ENCODE measurements at places on chromosomes 16 and 17. TPM values are rescaled to one million over a fixed set of nuclear protein-coding genes. Genes with fewer than 3 reads are reported as not detected.

- peak; percentile 31 for DNase-seq
Observed at GRCh38 chr16:87836844-87837581, 32.3 kb downstream of the SLC7A5 start.

GRCh38 chr17:44086364-44087311 is 16.1 kb downstream of the G6PC3 start:
- DNase-seq, result peak; percentile 82

GRCh38 chr17:17897442-17897841 is 60.7 kb upstream of the SREBF1 start:
- no peak for DNase-seq

DNA sequence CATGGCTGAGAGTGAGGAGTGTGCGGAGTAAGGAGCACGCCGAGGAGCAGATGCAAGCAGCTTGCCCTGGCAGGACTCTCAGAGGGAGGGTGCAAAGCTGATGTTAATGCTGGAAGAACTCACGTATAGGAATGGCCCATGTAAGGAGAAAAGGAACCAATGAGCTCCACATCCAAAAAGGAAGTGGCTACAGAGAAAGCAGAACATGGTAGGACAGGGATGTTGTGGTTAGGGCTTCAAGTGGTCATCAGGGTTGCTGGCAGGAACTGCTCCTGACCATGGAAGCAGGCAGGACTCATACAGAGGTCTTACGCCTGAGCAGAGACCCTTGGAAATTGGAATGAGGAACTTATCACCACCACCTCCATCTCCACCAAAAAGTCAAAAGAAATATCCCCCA is 5.2 kb downstream of the MYO1D start:
- no peak for DNase-seq

GRCh38 chr17:69609473-69610305 is 195.2 kb downstream of the MAP2K6 start:
- DNase-seq, result peak; percentile 36

DNA sequence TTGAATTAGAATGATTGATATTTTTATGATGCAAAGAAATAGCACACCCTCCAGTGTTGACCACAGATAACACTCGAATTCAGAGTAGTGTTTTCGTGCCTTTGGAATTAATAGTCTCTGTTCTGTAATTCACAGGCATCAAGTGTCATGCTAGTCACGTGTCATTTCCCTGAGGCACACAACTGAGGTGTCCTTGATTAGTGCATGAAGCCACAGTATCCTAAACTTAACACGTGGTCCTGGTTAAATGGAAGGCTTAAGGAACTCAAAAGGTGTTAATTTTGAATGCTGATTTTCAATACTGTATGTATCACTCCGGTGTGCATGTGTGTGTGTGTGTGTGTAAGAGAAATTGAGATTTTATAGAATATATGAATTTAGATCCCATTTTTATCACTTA is 625.6 kb downstream of the TMEM114 start:
- DNase-seq, result no peak

- DNase-seq, result no peak
Observed at GRCh38 chr16:88691924-88692560, 5.7 kb upstream of the SNAI3 start.

GRCh38 chr16:57938936-57939871 is 31.7 kb downstream of the CNGB1 start:
- peak; percentile 63 for DNase-seq

GRCh38 chr16:23859713-23860269 is 24.0 kb downstream of the PRKCB start:
- DNase-seq, result no peak

GRCh38 chr17:9676084-9676483 is 30.8 kb downstream of the USP43 start:
- no peak for DNase-seq

DNA sequence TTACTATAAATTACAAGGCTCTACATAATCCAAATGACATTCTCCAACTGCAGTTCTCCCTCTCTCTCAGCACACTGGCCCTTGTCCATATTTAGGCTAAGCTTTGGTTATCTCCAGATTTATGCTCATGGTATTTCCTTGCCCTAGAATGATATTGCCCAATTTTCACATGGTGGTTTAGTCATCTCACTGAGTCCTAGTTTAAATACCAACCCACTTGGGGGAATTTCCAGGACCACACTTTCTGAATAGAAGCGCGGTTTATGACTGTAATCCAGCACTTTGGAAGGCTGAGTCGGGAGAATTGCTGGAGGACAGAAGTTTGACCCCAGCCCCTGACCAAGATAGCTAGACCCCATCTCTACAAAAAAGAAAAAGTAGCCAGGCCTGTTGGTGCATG is 280.1 kb upstream of the MON1B start:
- DNase-seq, result peak; percentile 29

DNA sequence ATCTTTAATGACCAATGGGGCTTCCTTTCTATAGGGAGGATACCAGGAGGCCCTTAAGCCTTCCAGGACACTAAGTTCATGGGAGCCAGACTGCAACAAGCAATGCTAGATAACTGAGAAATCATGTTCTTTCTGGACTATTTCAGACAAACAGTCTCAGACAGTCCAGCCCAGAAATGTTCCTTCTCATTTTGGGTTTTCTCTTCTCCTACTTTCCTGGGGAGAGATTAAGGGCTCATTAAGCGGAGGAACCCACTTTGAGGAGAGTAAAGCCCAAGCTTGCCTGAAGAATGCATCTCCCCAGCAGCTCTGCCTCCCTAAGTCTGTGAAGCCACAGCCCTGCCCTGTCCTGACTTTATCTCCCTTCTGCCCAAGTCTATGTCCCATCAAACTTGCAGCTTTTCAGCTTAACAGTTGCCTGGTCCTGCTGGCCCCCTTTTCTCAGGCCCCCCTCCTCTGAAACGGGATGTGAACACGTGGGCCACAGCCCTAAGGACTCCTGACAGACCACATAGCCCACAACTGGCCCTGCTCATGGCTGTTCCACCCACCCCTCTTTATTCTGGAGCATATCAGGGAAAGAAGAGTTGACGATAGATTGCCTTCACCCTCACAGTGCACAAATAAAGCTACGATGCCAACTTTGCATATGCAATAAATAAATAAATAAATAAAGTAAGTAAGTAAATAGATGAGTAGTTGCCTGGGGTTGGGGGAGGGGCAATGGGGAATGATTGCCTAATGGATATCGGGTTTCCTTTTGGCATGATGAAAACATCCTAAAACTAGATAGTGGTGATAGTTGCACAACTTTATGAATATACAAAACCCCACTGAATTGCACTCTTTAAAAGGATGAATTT is 111.0 kb downstream of the N4BP1 start:
- DNase-seq, result peak; percentile 42

DNA sequence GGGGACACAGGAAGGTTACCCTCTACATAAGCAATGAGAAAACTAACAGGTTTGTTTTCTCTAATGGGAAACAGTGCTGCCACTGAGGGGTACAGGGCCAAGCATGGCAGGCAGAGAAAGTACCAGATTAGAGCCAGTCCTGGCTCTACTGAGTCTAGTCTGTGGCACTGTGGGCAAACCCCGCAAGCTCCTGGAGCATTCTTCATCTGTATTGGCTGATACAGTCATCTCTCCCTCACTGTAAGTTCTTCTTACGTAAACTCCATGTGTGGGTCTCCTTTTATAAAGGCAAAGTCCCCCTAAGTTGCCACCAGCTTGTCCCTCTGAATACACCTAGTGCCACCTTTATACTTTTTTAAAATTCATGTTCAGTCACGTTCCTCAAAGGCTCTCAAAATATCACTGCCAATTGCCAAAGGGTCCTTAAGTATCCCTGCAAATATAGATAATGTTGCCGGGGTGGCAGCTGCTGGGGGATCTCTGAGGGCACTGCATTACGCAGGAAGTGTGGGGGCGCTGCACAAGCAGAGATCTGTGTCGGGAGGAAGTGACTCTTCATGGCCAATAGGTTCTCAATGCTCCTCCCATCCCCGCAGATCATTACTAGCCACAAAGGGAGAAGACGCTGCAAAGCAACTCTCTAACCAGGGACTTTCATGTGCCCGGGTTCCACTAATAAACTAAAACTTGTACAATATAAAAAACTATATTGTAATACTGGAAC is 18.8 kb downstream of the XPO6 start:
- no peak for DNase-seq

GRCh38 chr17:17354560-17355349 is 51.6 kb downstream of the NT5M start:
- DNase-seq, result peak; percentile 27

GRCh38 chr17:48546137-48546923 is 1.4 kb upstream of the HOXB2 start:
- DNase-seq, result no peak

DNA sequence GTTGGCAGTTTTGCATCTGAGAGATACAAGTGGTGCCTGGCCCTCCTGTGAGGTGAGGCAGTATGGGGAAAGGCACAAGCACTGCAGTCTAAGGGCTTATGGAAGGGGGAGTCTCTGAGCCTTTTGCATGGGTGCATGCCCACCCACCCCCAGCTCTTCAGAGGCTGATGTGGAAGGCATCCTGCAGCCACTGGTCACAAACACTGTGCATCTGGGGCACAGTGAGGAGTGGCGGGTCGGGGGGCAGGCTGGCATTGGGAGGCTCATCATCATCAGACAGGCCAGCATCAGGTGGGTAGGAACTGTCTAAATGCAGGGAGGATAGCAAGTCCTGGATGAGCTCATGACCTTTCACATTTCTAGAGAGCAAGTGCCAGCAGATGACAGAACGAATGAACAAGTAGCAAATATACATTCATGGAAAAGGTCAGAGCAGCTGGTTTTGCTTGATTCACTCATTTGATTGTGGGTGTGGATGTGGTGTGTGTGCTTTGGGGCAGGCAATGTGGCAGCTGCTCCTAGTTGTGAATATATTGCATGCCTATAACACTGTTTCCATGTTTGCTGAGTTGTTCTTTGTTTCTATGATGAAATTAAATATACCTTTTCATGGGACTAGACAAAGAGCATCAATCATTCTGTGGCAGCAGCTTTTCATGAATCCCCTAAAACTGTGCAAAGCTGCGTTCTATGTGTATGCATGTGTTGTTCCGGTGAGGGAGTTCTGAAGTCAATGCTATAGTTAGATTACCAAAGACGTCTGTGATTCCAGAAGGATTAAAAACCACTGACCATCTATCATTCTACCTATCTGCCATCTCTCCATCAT is 29.2 kb downstream of the TRIM25 start:
- DNase-seq, result no peak

GRCh38 chr17:56480501-56480900 is 113.0 kb upstream of the NOG start:
- DNase-seq, result no peak

DNA sequence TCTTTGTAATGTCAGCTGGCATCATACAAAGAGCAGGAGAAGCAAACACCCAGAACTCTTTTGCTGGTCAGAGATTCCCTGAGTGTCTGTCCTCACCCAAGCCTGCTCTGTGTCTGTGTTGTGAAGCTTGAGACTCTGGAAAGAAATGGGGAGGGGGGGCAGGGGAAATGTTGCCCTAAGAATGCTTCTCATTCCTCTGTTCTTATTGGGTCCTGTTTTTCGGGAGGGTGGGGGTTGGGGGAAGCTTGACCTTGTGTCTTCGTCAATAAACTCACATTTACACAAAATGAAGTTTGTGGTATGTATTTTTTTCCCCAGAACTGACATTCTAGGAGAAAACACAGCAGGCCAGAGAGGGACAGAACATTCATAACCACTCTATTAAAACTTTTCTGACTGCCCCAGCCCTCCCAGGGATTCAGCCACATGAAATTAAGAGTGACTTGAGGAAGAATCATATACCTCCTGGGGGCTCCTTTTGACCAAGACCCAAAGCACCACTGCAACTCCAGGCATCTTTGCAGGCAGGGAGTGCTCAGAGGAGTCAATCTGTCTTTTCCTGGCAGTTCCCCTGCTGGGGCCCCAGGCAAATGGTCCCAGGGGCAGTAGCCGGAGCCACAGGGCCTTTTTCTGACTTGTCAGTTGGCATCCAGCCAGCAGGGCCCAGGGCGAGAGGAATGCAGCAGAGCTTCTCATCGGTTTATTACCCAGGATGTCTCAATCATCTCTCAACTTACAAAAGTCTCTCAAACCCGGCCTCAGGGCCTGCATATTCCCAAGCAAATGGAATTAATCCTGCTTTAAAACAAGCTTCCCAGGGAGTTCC is 5.1 kb upstream of the RASL10B start:
- DNase-seq, result peak; percentile 69

GRCh38 chr17:82241183-82241925 is 12.5 kb downstream of the SLC16A3 start:
- peak; percentile 37 for DNase-seq

GRCh38 chr16:28876973-28877654 is 1.2 kb upstream of the ATP2A1 start:
- no peak for DNase-seq

DNA sequence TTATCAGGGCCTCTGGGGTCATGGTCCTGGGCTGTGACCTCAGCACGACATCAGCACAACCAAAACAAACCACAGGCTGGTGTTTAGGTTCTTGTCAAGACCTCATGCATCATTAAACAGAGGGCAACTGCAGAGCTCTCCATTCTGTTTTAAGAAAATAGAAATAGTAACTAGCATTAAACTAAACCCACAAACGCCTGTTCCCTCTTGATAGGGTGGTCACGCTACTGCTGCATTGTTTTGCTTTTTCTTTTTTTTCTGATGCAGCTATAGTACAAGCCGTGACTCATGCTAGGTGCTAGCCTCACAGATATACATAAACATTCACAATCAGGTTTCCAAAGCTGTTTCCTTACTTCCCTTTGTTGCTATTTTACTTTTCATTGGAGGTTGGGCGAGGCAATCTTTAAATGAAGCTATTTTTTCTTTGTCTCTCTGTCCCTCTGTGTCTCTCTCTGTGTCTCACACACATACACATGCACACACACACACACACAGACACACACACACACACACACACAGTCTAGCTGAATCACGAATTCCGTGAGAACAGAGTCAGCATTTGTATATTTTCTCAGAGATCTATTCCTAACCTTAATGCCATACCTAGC is 310.3 kb downstream of the CDH13 start:
- DNase-seq, result peak; percentile 45

DNA sequence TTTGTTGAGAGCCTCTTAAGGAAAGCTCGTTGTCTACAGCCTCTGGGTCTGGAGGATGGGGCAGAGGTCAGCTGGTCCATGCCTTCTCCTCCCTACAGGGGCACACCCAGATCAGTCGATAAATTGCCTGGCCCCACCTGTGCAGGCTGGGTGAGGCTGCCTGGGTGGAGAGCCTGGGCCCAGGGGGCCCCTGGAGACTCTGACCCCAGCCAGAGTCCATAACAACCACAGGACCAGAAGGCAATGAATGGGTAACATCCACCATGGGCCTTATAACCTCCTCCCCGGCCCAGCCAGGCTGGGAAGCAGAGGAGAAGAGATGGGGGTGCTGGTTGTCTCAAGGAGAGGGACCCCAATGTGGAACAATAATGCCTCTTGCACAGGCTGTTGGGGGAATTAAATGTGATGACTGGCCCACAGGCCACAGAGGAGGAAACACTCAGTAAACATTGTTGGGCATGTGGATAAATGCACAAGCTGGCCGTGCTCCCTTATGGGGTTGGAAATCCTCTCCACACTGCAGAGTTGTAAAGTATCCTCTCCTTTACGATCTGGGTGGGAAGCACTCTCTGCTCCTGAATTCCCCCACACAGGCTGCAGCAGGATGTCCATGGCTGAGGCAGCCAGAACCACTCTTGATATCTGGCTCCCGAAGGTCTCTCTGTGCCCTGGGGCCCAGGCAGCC is 56.7 kb upstream of the TOB1 start:
- DNase-seq, result no peak

Gene IRX5
- total RNA-seq, result 4.8 TPM

Gene RPRML
- not detected for total RNA-seq

Gene ATP6V0D1
- 97.7 TPM for total RNA-seq

Gene PMFBP1
- 0.49 TPM for total RNA-seq

Gene PLA2G10
- total RNA-seq, result 0.71 TPM

Gene SLC13A5
- total RNA-seq, result 0.74 TPM

Gene MEIOC
- 0.24 TPM for total RNA-seq

Gene PPP1R27
- total RNA-seq, result not detected

Gene KCTD19
- not detected for total RNA-seq

Gene MEIOB
- 0.61 TPM for total RNA-seq

Gene LITAFD
- not detected for total RNA-seq

Gene TBC1D3E
- total RNA-seq, result not detected

Measured in foreskin keratinocyte (primary cell).